ENCODE measurements at places on chromosomes 11 and 22. TPM values are rescaled to one million over a fixed set of nuclear protein-coding genes. Genes with fewer than 3 reads are reported as not detected.

Gene RFPL3
- not detected for total RNA-seq

Gene ST14
- not detected for total RNA-seq

Gene PIH1D2
- 0.36 TPM for total RNA-seq

Gene KCNJ1
- not detected for total RNA-seq

Gene GRM5
- total RNA-seq: not detected

Gene BID
- total RNA-seq: 24.7 TPM

Gene OR5A1
- not detected for total RNA-seq
